ENCODE measurements at places on chromosomes 6 and 20. TPM values are rescaled to one million over a fixed set of nuclear protein-coding genes. Genes with fewer than 3 reads are reported as not detected.

The NFYA gene
- 27.0 TPM for total RNA-seq

The VGLL2 gene
- total RNA-seq, result 2.8 TPM

The PSMB9 gene
- total RNA-seq, result 7.3 TPM

GRCh38 chr6:42276034-42276890 is 58.6 kb upstream of the MRPS10 start:
- peak; percentile 64 for DNase-seq

- no peak for DNase-seq
Measured at GRCh38 chr6:139407718-139408222, 33.3 kb upstream of the CITED2 start.

DNA sequence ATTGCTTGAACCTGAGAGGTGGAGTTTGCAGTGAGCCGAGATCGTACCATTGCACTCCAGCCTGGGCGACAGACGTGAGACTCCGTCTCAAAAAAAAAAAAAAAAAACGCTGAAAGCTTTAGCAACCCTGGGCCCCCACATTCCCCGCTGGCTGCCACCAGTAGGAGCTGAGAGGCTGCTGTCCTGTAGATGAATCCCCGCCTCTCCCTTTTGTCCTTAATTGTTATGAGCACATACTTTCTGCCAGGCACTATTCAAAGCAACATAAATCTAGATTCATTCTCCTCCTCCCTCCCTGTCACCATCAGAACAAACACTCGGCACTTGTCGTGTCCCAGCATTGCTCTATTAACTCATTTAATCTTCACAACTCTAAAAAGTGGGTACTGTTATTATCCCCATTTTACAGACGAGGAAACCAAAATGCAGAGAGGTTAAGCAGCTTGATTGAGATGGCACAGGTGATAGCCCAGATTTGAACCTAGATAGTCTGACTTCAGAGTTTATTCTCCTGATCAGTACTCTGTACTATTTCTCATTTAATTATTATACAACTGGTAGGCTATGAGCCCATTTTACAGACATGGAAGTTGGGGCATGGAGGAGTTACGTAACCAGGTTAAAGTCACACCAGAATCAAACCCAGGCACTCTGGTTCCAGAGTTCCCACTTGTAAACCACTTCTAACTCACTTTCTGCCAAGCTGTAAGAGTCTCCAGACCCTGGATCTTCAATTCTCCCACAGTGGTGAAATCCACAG is 97.4 kb downstream of the EYA2 start:
- no peak for DNase-seq

DNA sequence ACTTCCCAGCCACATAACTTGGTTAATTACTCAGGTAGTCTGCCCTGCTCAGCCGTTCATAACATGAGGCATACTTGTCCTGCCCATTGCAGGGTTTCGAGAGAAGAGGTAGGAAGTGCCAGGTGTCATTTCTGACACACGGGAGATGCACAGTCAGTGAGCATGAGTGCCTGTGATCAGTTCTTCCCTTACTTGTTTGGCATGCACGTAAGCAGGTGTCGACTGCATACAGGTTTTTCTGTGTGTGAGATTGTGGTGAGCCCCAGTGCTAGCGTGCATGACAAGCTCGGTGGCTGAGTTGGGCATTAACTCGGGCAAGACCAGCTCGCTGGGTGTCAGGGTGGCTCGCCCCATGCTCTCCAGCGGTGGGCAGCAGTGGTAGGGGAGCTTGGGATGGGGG is 51.2 kb upstream of the SLC22A1 start:
- DNase-seq, result no peak

GRCh38 chr6:96991618-96992342 is 67.3 kb downstream of the KLHL32 start:
- no peak for DNase-seq
